AG04450 (cell line): ENCODE measurements at places on chromosomes 13 and 19.

GRCh38 chr13:67827992-67828391, 597.9 kb upstream of the PCDH9 start:
- no peak for DNase-seq

GRCh38 chr19:39119830-39120229, 5.8 kb upstream of the PAK4 start:
- DNase-seq = no peak

DNA sequence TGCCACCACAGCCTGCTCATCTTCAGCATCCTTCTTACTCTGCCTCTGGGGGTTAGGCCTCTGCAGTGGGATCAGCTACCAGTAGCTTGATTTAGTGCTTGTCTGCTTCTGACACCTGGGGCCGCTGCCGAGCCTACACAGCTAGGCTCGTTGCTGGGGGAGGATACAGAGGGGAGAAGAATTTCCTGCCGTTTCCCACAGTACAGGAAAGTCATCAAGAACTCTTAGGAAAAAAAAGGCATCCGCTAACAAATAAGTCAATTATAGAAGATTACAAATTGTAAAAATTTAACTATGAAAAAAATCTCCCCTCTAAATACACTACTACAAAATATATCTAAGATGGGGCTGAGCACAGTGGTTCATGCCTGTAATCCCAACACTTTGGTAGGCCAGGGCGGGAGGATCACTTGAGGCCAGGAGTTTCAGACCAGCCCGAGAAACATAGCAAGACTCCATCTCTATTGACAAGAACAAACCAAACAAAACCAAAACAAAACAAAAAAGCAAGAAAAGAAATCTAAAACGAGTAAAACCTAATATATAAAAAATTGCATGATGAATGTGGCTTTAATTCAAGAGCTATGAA, 26.7 kb downstream of the LATS2 start:
- no peak for DNase-seq

- DNase-seq = no peak
These were observed 281.6 kb downstream of the DNAJC15 start for GRCh38 chr13:43304945-43305344.

DNA sequence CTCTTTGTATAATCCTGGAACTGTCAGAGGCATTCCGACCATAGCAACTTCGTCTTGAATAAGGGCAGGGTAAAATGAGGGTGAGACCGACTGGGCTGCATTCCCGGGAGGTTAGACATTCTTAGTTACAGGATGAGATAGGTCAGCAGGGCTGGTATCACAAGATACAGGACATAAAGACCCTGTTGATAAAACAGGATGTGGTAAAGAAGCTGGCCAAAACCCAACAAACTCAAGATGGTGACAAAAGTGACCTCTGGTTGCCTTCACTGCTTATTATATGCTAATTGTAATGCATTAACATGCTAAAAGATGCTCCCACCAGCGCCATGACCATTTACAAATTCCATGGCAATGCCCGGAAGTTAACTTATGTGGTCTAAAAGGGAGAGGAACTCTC, 27.7 kb upstream of the MBNL2 start:
- DNase-seq = no peak

- DNase-seq = no peak
These were observed 20.8 kb downstream of the NLRP4 start for GRCh38 chr19:55857149-55857548.

GRCh38 chr19:54481326-54481930, 8.3 kb upstream of the CDC42EP5 start:
- no peak for DNase-seq

DNA sequence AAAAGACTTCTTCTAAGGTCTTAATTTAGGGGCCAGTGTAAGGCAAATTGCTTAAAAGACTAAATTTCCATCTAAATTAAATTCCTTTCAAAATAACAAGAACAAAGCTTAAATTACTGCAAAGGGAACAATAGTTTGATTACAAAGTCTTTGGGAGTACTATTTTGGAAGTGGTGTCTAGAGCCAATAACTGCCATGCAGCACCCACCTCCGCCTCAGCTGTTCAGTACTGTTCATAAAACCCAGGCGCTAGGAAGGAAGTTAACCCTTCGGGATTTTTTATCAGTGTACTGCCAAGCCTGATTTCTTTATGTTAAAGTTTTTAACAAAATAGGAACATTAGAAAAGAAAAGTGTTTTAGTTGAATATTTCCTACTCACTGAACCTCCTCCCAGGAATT, 210.1 kb downstream of the LIG4 start:
- no peak for DNase-seq

GRCh38 chr19:47518139-47518538, 3.3 kb upstream of the NAPA start:
- DNase-seq = no peak

- DNase-seq = no peak
These were observed 81.4 kb downstream of the RAB20 start for GRCh38 chr13:110480161-110480560.

DNA sequence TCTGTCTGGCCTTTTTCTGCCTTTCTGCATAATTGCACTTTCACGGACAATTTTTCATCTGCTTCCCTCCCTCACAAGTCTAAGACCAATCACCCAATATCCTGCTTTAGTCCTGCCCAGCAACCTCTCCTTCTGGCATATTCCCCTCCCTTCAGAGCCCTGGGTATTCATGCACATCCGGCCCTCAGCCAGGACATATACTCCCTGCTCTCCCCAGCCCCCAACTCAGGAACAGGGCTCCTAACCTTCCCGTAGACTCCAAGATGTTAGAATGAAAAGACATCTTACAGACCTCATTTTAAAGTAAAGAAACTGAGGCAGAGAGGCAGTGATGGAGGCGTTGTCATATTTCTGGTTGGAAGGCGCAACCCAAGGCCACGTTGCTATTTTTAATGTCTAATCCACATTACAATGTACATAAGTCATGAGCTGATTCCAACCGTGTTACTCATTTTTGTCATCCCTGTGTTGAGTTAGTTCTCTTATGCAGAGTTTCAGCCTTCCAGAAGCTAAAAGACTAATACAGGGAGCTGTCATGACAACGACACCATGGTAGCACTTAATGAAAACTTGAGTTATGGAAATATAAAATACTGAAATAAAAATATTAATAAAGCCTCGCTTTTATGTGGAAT, 209.2 kb downstream of the TSHZ3 start:
- DNase-seq = peak; percentile 45

DNA sequence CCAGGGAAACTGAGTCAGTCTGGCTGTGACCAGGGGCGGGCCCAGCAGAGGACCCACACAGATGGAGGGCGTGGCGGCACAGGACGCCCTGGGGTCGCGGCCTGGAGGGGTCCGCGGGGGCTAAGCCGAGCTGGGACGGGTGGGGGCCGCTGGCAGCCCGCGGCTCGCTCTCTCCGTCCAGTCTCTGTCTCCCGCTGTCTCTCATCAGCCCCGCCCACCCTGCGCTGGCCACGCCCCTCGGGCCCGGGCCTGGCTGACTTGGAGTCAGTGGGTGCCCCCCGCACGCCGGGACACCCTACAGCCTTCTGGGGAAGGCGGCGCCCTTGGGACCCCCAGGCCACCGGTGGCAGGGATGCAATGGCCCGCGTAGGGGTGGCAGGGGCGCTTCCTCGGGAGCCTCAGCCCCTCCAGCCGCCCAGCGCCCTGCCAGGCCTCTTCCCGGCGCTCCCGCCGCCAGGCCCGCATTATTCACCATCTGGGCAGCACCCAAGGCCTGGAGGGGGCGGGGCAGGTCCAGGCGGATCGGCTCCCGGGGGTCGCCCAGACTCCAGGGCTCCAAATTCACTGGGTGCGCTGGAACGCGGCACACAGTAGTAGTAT, at the start of gene TBXA2R:
Gene TBXA2R, minus strand, starts transcription at position 186 of the 600 bp plus-strand sequence. CDS start 6,241 bp downstream, outside the sequence.
- no peak for DNase-seq

GRCh38 chr13:112968380-112968909, 569 bp upstream of the MCF2L start:
- no peak for DNase-seq

DNA sequence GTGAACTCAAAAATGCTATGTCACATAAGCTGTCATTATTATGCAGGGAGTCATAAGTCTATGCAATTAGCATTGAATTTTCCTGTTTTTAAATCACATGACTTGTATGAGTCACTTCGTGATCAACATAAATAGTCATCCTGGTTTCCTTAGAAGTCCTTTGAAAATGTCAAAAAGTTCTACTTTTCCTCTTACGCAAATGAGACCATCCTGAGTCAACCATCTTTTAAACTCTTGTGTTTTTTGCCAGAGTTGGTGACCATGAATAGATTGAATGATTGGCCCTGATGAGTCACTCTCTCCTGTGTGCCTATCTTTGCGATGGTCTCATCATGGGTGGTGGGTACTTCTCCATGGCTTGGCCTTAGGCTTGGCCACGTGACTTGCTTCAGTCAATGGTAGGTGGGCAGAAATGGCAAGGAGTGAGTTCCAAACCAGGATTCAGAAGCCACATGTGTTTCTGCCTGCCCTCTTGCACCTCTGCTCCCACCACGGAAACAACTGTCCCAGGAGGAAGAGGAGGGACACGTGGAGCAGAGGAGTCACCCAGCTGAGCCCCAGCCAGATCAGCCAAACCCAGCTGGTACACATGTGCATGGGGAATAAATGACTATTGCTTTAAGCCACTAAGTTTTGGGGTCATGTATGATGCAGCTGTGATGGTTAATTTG, 123.5 kb upstream of the CACNA1A start:
- DNase-seq = no peak

GRCh38 chr13:30186634-30187415, 120.5 kb downstream of the KATNAL1 start:
- DNase-seq = no peak

- no peak for DNase-seq
These were observed 55.3 kb downstream of the FRY start for GRCh38 chr13:32086791-32087441.

GRCh38 chr13:112782429-112783010, 92.7 kb downstream of the ATP11A start:
- DNase-seq = no peak

- no peak for DNase-seq
These were observed 87.8 kb upstream of the RFC3 start for GRCh38 chr13:33730147-33730546.

- DNase-seq = no peak
These were observed 9.3 kb downstream of the TPT1 start for GRCh38 chr13:45331692-45332035.

GRCh38 chr13:113642563-113642962, 15.4 kb downstream of the ATP4B start:
- DNase-seq = no peak

DNA sequence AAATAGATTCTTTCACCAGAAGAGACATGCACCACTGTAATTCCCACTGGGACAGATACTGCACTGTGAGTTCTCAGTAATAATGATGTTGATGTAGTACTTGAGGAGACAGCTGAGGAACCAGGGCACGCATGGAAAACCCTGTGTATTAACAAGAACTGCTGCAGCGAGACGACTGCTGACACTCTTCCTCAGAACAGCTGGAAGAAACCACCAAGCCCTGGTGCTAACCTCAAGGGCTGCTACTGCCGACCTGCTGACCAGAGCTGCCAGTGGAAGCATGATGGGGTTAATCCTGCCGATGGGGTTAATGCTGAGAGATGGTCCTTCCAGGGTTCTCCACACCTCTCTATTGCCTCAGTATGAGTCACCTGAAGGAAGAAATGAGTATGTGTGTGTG, 45.6 kb downstream of the EDNRB start:
- no peak for DNase-seq

DNA sequence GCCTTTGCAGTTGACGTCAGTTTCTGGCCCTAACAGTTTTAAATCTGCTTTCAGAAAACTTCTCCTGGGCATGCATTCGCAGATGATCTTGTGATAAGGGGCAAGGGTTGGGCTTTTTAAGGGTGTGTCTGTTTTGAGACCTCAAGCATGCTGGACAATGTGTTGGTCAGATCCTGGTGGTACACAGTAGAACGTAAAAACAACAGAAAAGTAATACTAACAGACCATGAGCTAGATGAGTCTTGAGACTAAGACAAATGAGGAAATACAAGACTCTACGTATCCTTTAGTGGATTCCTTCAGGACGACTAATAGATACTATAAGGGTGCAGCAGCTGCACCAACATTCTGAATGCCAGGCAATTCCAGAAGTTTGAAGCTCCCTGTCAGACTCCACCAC, 237.6 kb downstream of the DNAJC15 start:
- DNase-seq = peak; percentile 48

- DNase-seq = no peak
These were observed 23.6 kb upstream of the CEBPA start for GRCh38 chr19:33325920-33326319.

GRCh38 chr13:84607261-84608013, 725.2 kb upstream of the SLITRK1 start:
- peak; percentile 50 for DNase-seq

DNA sequence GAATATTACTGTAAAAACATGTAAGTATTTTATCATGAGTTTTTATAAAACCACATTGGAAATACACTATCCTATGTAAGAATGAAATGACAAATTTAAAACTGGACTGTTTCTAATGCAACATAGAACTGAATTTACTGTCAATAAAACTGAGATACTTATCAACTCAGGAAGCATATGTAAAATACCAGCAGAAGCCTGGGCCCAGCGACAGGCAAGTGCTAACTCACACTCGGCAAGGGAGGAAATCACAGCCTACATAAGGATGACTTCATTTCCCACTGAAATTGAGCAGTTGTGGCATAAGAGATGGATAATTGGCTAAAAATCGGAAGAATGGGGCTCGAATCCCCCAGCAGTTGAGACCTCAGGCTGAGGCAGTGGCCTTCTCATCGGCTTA, 12.1 kb downstream of the PROZ start:
- DNase-seq = no peak

DNA sequence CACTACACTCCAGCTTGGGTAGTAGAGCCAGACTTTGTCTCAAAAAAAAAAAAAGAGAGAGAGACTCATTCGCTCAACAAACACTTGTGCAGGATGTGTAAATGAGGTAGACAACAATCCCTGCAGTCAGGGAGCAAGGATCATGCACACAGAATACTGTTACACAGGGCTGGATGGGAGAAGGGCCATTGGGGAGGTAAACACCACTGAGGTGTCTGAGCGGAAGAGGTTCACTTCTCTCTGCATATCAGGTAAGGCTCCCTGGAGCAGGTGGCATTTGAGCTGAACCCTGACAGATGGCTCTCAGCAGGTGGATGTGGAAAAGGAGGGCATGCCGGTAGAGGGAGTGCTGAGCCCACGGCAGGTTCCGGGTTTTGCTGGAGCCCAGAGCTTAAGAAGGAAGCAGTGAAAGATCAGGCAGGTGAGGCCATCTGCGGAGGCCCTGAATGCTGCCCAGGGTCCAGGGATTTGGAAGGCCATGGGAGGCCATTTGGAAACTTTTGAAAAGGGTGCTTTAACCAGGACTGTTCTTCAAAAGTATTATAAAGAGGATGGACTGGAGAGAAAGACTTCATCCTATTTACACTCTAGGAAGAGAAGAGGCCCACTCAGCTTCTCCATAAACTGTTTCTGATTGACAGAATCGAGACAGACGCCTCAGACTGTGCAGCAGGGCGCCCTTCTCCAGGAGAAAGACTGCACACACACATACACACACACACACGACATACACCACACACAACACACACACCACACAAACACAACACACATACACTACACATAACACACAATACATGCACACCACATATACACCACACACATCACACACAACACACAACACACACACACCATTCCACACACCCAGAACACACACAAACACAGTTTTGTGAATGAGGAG, 199.4 kb downstream of the USP12 start:
- no peak for DNase-seq
